ENCODE measurements at places on chromosomes 6 and 20.

GRCh38 chr6:143549221-143549948 lies 37.9 kb upstream of the FUCA2 start:
- DNase-seq = no peak

- DNase-seq = no peak
Observed at GRCh38 chr6:106146852-106147351, 60.8 kb downstream of the PRDM1 start.

DNA sequence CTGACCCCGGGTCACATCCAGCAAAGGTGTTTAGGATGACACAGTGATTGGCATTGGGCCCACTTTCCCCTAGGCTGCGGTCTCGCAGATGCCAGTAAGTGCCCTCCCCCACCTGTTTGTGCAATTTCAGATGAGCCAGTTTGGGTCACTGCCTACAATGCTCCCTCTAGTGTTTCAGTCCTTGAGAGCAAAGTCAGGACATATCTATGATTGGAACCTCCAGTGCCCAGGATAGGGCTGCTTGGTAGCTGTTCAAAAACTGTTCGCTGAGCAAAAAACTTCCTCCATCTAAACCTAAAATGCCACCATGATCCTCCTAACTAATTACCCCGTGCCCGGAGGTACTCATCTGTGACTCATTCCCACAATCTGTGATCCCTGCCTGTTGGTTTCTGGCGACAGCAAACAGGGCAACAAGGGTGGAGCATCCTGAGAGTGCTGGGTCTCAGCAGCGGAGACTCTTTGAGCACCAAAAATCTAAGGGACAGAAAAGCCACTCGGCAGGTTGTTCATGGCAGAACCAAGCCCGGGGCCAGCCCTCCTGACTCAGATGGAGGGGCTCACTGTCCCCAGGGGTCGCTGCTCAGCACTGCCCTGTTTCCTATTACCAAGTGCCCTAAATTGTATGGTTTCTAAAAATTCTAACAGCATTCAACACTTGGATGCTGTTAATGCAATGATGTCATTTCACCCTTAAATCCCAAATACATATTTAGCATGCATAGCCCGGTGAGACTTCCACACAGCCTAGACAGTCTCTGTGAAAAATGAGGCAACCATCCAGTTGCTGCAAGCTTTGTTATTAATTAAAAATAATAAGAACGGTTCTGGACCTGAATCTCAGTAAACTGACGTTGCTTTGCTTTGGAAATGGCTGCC lies 5.0 kb downstream of the VSX1 start:
- DNase-seq = no peak

DNA sequence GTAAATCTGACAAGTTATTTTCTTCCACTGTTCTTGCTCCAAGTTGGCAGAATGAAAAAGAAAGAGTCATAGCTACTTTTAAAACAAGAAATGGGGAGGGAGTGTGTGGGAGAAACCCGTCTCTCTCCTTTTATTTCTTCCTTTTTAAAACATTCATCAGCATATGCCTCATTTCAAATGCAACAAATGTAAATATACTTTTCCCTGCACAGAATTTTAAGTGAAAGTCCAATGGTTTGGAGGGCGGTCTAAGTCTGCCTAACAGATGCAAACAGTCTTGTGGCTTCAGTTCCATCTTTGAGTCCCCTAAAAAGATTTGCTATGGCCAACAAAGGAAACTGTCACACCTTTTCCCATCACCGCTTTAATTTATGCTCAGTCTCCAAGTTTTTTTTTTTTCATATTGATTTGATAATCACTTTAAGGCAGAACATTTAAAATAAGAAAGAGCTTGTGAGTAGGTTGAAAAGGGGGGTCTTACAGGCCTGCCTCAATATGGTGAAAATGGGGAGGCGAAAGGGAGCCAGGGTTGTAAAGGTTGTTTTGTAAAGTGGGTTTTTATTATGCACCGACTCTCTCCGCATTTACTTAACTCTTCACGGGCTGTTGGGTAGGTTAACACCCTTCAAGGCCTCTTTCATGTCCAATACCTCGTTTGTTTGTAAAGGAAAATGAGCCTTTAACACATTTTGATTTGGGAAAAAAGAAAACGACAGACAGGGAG lies 4.6 kb downstream of the TFAP2D start:
- DNase-seq = no peak

DNA sequence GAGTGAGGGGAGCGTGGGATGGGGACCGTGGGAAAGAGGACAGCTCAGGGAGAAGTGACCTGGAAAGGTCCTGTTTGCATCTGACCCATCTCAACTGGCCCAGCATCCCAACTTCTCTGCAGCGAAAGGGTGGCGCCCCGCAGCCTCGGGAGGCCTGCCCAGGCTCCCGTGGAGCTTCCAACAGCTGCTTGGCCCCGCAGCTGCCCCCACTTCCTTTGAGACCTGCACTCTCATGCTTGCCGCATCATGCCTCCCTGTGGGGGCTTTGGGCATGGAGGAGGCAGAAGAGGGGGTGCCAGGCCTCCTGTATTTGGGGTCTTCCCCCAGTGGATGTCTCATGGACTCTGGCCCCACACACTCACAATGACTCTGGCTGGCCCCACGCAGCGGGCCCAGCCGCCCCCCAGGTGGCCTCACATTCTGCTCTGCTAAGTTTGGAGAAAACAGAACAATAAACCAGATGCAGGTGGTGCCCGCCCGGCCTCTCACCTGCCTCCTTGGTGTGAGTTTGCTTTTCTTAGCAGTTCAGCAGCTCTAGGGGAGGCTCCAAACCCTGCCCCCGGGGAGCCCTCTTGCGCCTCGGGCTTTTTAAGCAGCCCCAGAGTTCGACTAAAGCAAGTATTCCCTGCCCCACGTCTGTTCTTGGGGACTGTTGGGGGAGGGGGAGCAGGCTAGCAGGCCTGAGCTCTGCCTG lies 40.7 kb downstream of the CPXM1 start:
- no peak for DNase-seq

DNA sequence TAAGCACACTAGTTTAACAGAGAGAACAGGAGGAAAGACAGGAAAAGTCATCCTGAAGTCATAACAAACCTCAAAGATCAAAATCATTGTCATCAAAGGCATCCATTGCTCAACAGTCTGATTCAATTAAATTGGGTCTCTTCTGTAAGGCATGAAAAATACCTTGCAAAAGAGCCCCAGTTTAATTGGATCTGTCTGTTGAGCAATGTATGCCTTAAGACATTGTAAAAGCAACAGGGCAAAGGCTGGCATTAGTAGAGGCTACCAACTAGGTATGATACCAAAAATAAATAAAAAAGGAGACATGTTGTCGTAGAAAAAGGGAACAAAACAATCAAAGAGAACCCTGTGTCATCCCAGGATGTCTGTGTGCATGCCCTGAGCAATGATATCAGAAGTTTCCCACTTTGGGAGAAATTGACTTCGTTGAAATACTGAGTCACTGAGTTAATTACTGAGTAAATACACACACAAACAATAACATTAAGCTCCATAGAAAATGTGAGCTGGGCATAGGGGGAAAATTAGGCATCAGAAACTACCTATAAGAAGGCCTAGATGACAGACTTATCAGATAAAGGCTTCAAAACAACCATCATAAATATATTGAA lies 1013.8 kb upstream of the CITED2 start:
- no peak for DNase-seq

DNA sequence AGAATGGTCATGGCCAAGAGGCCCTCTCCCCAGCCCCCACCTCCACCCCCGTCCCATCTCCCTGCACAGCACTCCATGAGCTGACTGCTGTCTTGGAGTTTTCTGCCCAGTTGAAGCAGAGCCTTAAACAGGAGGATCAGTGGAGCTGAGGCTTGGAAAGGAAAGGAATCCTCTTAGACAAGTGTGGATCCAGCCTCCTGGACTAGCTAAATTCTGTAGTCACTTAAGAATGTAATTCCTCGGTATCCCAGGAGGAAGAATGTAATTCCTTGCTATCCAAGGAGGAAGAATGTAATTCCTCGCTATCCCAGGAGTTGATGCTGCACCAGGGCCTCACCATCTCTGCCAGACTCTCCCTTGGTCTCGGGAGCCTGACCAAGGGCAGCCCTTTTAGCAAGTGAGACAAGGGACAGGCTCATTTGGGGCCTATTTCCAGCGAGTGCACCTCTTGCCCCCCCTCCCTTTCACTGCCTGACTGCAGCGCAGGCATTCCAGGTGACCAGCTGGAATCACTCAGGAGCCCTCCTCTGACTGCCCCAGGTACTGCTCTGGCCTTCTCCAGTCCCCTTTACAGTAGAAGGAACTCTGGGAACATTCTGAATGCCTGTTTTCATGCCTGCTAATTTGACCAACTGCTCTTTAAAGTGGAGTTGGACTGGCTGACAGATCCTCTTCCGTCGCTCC lies 76.2 kb downstream of the TCP11 start:
- no peak for DNase-seq

DNA sequence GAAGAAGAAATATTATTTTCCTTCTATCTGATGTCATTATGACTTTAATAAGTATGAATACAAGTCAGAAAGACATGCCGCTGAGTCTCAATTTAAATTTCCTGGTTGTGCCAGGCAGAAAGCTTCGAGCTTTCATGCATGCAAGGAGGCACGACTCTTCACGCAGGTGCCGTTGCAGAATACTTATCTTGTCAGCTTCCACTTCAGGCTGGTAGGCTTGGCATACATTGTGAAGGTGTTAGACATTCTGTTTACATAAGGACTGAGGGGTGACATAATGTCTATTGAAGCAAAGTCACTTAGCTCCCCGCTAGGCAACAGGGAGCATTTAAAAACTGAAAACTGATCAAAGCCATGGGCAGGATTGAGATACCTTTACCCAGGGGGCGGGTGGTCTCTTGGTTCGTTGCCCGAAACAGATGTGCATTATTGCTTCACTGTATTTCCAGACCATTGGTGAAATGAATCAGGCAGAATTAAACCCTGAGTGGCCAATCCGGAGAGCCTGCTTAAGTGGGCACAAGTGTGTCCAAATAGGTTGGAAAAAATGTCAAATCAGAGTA lies 16.4 kb downstream of the BMP6 start:
- DNase-seq = no peak

DNA sequence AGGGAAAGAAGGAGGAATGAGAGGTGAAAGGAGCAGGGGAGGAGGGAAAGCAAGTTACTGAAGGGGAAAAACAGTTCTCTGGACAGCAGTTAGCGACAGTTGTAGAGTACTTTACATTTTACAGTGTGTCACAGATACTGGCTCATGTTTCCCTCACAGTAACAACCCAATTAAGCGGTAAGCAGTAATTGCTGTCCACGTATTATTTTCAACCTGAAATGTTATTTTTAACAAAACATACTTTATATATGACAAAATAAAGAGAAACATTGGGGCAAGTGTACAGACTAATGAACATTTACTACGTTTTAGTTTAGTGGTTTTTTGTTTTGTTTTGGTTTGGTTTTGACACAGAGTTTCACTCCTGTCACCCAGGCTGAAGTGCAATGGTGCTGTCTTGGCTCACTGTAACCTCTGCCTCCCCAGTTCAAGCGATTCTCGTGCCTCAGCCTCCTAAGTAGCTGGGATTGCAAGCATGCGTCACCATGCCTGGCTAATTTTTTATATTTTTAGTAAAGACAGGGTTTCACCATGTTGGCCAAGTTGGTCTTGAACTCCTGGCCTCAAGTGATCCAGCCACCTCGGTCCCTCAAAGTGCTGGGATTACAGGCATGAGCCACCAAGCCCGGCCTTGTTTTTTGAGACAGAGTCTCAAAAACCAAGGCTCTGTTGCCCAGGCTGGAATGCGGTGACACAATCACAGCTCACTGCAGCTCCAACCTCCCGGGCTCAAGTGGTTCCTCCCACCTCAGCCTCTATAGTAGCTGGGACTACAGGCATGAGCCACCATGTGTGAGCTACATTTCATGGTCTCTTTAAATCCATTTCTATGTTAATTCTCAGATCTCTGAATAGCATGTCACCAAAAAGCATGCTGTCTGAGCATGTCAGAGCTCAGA lies 22.6 kb upstream of the BTN3A2 start:
- DNase-seq = no peak

- no peak for DNase-seq
Observed at GRCh38 chr6:89146718-89147700, 1.2 kb downstream of the PM20D2 start.

DNA sequence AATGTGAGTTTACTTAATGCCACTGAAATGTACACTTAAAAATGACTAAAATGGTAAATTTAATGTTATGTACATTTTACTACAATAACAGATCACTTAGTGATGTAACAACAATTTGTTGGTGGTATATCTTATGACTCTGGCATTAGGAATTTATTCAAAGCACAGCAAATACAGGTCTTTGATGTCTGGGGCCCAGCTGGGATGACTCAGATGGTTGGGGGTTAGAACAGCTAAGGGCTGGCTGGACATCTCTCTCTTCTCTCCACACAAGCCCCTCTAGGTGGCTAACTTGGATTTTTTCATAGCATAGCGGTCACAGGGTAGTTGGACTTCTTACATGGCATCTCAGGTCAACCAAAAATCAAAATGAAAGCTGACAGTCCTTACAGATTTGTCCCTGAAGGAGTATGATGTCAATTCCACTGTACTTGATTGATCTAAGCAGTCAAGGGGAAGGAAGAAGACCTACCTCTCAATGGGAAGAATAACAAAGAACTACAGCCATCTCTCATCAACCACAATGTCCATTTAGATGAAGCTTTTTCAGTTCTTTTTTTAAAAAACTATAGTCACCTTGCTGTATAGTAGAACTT lies 37.5 kb upstream of the LCA5 start:
- no peak for DNase-seq

GRCh38 chr6:39330057-39330456 lies 7.6 kb upstream of the KCNK16 start:
- DNase-seq = no peak

DNA sequence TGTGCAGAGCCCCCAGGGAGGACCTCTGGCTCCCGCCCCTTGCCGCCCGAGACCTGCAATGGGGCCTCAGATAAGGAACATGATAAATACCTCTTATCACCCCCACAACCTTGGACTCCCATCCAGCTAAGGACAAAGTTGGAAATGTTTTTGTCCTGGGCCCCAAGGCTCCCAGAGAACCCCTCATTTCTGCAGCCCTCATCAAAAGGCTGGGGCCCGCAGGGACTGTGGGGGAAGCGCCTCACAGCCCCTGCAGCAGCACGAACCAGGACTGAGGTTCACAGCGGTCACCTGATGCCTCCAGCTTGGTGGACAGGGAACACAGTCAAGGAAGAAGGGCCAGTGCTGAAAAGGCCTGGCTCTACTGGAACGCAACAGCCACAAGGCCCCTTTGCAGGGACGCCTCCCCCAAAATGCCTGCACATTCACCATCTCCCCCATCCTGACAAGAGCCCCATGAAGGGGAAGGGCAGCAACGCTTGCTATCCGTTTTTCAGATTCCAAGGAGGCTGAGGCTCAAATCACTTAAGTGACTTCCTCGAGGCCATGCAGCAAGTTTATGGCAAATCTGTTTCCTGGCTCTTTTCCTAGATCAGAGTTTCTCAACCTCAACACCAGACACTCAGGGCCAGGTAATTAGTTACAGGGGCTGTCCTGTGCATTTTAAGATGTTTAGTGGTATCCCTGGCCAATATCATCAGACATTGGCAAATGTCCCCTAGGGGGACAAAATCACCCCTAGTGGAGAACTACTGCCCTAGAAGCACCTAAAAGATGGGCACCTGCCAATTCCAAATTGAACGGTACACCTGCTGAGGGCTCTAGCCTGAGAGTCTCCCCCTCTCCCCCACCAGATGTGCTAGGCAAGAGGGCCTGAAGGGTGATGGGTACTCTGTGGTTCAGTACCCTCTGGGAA lies 10.6 kb downstream of the TFEB start:
- DNase-seq = no peak

Measured in stimulated activated CD8-positive, alpha-beta memory T cell treated with anti-CD3 and anti-CD28 coated beads, Interleukin-4, amount 100 ng/mL, for 1 hour (primary cell).